Glomerular endothelial cell (primary cell): ENCODE measurements at places on chromosomes 5 and 9.

DNA sequence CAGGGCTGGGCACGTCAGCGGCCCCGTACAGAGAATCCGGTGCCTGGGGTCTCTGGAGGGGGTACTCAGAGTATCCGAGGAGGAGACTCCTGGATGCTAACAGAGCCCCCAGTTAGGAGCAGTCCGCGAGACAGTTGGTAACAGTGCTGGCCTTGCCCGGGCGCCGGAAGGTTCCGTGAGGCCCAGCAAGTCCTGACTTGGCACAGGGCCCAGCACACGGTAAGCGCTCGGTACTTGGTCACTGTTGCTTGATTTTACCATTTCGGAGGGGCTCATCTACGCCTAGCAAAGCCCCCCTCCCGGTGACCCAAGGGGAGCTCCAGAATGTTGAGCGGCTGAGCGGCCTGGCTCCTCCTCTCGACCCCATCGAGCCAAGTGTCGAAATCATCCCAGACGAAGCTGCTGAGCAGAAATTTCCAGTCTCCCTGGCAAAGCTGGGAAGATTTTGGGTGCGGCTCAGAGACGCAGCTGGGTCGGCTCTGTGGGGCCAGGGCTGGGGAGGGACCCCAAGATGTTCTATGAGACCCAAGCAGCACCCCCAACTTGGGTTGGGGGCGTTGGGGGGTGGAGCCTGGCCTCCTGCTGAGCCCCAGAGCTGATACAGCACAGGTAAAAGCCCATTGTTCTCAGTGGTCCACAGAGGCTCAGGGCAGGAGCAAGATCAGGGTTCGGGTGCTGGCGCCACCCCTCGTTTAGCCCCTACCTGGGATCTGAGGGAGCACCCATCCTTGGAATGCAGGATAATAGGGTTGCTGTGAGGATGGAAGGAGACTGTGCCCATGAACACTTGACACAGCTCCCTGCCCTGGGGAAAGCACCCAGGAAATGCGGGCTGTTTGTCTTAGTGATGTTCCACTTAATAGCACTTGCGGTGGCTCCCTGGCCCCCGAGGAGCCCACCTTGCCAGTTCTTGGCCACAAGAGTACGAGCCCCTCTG, 137.2 kb downstream of the C9orf50 start:
- no peak for DNase-seq

DNA sequence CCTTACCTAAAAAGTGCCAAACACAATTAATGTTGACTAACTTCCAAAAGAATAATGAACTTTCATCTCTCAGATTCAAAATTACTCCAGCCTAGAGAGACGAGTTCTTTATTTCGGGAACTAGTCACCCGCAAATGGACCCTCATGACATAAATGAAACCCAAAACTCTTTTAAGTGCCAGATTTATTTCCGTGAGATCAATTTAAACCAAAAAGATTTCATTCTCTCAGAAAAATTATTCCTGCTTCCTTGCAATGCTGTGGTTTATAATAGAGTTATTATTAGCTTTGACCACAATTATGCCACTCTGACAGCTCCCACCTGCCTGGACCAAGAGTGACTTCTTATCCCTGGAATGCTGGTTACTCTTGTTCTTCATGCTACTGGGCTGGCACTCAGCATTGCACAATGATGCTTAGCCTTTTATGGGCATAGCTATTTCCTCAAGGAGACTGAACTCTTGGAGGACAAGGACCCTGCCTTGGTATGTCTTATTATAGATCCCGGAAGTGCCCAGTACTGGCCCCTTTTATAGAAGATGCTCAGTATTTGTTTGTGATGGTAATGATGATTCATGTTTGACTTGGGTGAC, 183.5 kb downstream of the SNX18 start:
- no peak for DNase-seq

- DNase-seq, result peak; percentile 25
Observed at GRCh38 chr9:25994605-25995004, 316.4 kb upstream of the TUSC1 start.

GRCh38 chr5:79845448-79846197, 145.4 kb downstream of the MTX3 start:
- DNase-seq, result no peak

GRCh38 chr9:9764821-9765220, 848.0 kb downstream of the PTPRD start:
- no peak for DNase-seq

GRCh38 chr9:113220467-113221002, 542 bp downstream of the FKBP15 start:
- no peak for DNase-seq

- no peak for DNase-seq
Observed at GRCh38 chr5:39006650-39007049, 67.5 kb downstream of the RICTOR start.

DNA sequence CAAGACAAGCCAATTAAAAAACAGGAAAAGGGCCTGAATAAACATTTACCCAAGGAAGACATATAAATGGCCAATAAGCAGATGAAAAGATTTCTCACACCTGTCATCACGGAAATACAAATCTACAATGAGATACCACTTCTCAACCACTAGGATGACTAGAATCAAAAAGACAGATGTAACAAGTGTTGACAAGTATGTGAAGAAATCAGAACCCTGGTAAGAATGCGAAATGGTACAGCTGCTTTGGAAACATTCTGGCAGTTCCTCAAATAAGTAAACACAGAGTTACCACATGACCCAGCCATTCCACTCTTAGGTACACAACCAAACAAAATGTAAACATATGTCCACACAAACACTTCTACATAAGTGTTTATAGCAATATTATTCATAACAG, 32.5 kb downstream of the LEAP2 start:
- DNase-seq, result no peak

GRCh38 chr5:90311401-90311800, 98.2 kb downstream of the CETN3 start:
- DNase-seq, result no peak

DNA sequence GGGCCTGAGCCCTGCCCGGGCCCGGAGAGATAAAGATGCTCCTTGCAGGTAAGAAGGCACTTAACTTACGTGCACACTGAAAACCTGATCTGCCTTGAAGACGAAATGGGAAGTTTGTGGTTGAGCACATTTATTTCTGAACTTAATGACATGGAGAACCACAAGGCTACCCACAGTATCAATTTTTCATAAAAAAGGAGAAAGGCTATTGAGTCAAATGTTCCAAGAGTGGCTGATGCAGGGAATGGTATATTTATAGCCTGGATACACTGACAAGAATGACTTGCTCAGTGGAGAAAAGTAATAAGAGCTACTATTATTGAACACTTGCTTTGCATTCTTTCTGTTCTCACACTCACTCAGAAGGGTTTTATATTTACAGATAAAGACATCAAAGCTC, 419.3 kb downstream of the ACTL7B start:
- no peak for DNase-seq

GRCh38 chr9:109086221-109086620, 33.5 kb downstream of the TMEM245 start:
- DNase-seq, result no peak

DNA sequence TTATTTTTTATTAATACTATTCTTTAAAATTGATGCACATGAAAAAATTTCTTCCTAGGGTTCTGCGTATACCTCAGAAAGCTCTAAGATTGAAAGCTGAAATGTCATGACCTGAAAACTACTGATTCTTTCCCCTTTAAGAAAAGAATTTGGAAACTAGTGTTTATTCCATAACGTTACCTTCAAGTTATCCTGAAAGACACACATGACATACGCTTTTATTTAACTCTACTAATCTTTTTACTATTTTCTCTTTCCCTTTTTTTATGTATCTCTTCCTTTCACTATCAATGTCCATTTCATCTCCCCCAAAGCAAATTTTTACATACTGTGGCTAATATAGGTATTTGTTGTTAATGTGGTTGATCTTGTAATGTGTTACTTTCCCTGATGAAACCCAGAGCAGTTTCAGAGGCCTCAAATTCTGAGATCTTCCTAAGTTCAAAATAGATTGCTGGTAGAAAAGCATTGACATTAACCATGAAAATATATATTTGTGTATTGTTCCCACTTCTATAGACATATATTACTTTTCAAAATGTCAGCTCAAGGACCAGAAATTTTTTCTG, 7.4 kb downstream of the NIPBL start:
- DNase-seq, result no peak

GRCh38 chr5:52948418-52949076, 40.6 kb upstream of the ITGA2 start:
- DNase-seq, result peak; percentile 81

DNA sequence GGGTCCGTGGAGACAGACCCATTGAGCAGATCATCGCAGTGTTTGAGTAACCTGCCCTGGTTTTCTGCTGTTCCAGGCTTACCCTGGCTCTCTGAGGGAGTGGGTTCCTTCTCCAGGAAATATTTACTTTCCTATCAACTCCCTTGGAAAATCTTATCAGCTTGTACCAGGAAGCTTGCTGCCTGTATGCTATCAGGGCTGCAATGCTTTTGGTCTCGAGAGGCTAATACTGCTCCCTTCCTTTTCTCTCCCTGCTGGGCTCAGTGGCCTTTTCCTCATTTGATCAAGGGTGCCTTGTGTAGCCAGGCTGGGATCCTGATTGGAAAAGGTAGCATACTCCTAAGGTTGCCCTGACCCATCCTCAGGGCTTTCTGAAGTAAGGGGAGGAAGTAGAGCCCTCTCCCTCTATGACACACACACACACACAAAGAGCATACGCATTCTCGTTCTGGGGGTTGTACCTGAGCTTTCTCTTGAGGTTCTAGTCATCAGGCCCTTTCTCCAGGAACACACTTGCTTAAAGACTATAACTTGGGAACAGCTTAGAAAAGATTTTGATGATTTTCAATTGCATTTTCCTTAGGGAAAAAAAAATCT, 41.6 kb downstream of the CYSTM1 start:
- DNase-seq, result no peak

- DNase-seq, result no peak
Observed at GRCh38 chr5:6183391-6184390, 194.7 kb downstream of the MED10 start.

DNA sequence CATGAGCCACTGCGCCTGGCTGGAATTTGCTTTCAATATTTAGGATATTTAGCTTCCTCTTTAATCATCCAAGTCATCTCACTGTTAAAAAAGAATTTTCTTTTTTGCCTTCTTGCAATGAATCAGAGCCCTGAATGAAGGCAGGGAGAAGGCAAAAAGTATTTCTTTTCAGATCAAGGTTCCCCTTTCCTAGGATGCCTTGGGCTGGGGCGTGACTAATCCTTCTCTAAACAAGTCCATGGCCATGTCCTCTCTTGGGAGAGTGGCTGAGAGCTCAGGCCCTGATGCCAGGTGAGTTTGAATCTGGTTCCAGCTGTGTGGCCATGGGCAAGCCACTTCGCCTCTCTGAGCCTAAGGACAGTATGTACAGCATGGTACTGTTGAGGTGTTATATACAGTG, 84.8 kb upstream of the NEURL1B start:
- DNase-seq, result no peak

- DNase-seq, result no peak
Observed at GRCh38 chr9:135609366-135609955, 29.9 kb downstream of the GLT6D1 start.

GRCh38 chr9:34589636-34590380, at the start of gene CNTFR:
TSS of gene CNTFR (minus strand) at chr9:34589724. CDS start at chr9:34568981, 20,743 bp downstream.
- DNase-seq, result no peak

DNA sequence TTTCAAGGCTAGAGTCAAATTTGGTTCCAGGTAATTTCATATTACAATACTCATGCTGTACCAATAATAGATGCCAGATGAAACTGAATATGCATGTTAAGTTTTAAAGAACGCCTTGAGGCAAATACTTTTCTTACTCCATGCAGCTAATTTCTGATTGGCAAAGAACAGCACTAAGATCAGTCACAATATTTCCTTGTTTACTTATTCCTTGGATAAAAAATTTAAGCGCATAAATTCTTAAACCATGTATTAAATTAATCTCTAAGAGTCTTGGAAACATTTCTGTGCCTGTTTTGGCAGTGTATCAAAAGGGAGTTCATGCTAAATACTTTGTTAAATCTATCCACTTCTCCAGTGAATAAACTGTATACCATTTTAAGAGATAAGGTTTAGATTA, 173.5 kb downstream of the SLC12A2 start:
- DNase-seq, result no peak

DNA sequence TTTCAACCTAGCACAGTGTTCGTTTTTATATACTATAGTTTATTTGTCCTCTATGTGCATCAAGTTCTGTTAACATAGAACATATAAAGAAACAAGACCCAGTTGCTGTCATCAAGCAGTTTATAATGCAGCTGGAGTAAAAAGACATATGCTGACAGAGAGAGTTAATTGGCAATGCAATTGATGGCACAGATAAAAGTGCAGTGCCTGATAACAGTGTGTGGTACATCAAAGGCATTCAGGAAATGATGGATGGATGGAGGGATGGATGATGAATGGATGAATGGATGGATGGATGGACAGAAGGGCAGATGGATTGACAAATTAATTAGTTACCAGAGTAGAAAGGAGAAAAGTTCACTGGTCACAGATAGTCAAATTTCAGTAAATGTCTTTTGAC, 238.9 kb downstream of the RFK start:
- DNase-seq, result no peak

- no peak for DNase-seq
Observed at GRCh38 chr5:134794082-134794481, 35.5 kb downstream of the DDX46 start.

GRCh38 chr9:99340281-99340680, 118.2 kb downstream of the SEC61B start:
- peak; percentile 81 for DNase-seq

DNA sequence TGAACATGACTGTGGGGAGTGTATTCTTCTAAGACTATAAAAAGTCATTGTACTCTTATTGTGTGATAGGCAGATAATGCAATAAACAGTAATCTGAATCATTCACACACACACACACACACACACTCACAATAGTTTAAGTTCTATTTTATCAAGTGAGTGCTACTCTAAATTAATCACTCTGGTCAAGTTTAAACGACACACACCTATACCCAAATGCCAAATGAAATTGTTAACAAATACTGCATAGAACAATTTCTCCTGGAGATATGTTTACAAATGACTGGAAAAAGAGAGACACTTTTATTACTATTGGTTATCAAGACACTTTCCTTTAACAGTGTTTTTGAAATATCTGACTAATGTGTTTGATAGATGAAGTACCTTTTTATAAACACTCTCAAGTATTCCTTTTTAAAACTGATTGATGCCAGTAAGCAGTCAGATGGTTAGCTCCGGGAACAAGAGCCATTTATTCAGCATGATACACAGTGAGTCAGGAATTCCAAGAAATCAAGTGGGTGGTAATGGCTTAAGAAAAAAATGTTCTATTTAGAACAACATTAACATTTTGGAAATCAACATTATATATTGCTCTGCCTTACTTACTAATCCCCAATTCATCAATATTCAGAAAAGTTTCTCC, 521.6 kb upstream of the ST8SIA4 start:
- DNase-seq, result no peak

GRCh38 chr9:133351908-133352634, 4.1 kb downstream of the RPL7A start:
- no peak for DNase-seq

GRCh38 chr5:167570431-167570830, 721.0 kb upstream of the WWC1 start:
- no peak for DNase-seq

GRCh38 chr5:40521108-40521785, 158.5 kb upstream of the PTGER4 start:
- DNase-seq, result no peak

GRCh38 chr5:135179308-135179980, 145.4 kb upstream of the PITX1 start:
- DNase-seq, result no peak
